Esophagus squamous epithelium (tissue), 5 donors: ENCODE measurements at places on chromosomes 16 and 17. TPM values are rescaled to one million over a fixed set of nuclear protein-coding genes. Genes with fewer than 3 reads are reported as not detected.

DNA sequence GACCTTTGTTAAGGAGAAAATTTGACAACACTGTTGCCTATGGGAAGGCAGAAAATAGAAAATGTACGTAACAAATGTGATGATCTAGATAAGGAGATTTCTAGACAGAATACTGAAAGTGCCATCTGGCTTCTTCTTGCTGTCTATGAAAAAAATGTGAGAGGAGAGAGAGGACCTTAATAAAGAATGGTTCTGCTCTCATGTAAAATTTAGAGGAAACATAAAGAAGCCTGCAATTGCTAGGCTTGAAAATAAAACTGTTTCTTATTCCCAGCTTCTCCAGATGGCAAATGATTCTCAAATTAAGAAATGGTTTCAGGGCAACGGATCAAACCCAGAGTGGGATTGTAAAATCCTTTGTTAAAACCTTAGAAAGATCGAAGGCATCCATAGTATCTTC, 128.5 kb downstream of the CDK5R1 start:
- peaks cover 8% of the 10 kb centered on the region for H3K4me1 ChIP-seq
- H3K36me3 ChIP-seq: no peaks in the 10 kb centered on the region
- H3K27ac ChIP-seq: no peak overlapping the region
- no peak overlapping the region for H3K4me3 ChIP-seq

Gene TMC7
- 0.15 TPM for total RNA-seq

DNA sequence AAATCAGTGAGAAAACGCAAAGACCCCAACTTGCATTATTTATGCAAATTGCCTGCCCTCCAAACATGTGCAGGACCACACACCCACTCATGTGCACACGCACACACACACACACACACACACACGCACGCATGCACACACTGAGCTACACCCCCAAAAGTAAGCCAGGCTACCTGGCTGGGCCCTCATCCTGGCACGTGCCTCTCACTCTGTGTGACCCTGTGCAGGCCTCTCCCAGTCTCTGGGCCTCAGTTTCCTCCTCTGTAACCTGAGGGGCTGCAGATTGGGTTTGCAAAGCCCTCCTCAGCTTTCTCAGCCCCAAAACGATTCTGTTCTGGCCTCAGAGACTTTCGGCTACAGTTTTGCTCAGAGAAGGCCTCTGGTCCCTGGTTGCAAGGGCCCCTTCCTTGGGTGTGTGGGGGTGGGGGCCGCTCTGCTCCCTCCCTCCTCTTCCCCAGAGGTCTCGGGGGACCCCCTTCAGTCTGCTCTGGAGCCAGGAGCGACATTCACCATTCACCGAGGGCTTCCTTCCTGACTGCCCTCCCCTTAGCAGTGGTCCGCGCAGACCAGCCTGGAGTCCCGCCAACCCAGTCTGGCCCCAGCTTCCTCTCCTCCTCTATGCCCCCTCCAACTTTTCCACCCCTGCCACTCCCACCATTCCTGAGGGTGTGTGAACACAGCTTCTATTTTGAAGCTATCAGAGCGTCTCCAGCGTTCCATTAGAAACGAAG, 5.4 kb upstream of the PIK3R6 start:
- H3K27ac ChIP-seq: no peak overlapping the region
- H3K4me3 ChIP-seq: no peak overlapping the region
- H3K4me1 ChIP-seq: peaks cover 13% of the 10 kb centered on the region
- H3K36me3 ChIP-seq: no peaks in the 10 kb centered on the region
- no peak for DNase-seq

GRCh38 chr16:53955221-53955875, 251.4 kb downstream of the FTO start:
- H3K36me3 ChIP-seq: no peaks in the 10 kb centered on the region
- H3K27ac ChIP-seq: no peak overlapping the region
- DNase-seq: no peak
- H3K4me1 ChIP-seq: peaks cover 8% of the 10 kb centered on the region
